Ureter (tissue), 1 donor: ENCODE measurements at places on chromosomes 6 and 20. TPM values are rescaled to one million over a fixed set of nuclear protein-coding genes. Genes with fewer than 3 reads are reported as not detected.

DNA sequence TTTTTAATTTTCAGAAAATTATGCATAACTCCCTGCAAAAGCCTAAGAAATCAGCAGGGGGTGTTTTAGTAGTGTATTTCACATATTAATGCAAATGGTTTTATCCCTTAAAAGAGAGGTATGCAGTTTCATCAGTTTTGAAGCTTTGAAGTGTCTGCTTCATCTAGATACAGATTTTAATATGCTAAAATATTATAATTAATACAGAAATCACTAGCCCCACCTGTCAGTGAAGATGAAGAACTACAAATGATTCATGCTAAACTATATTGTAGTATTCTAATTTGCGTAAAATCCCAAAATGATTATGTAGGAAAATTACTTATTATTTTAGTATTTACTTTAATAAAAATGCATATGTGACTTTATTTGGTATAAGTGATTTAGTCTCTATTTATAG lies 2.9 kb upstream of the TFB1M start:
- DNase-seq: no peak

Gene CDSN
- not detected for total RNA-seq

Gene TCP11
- total RNA-seq: not detected

Gene SUPT3H
- total RNA-seq: 17.8 TPM

DNA sequence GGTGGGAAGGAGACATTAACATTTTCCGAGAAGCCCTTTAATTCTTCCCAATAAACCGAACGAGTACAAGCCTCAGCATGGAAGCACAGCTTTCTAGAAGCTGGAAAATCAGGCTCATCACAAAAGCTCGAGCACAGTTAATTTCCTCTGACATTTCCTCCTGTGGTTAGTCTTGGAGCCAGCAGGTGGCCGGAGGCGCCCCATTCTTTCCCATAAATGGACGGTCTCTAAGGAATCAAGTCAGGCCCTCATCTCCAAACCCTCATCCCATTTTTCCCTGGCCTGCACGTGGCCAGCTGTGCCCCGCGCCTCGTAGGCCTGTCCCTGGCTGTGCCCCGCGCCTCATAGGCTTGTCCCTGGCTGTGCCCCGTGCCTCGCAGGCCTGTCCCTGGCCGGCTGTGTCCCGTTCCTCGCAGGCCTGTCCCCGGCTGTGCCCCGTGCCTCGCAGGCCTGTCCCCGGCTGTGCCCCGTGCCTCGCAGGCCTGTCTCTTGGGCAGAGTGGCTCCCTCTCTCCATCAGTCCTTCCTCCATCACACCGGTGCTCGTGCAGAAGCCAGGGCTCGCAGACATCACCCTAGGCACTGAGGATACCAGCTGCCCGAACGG lies 19.7 kb upstream of the NTSR1 start:
- no peak for DNase-seq
